Tibial nerve (tissue), 4 donors: ENCODE measurements at places on chromosomes 11 and 22.

- H3K4me1 ChIP-seq = peaks cover 34% of the 10 kb centered on the region
- no peak for DNase-seq
- peaks cover 77% of the 10 kb centered on the region for H3K27me3 ChIP-seq
These were observed 3.0 kb downstream of the RASSF10 start for GRCh38 chr11:13012056-13012661.

DNA sequence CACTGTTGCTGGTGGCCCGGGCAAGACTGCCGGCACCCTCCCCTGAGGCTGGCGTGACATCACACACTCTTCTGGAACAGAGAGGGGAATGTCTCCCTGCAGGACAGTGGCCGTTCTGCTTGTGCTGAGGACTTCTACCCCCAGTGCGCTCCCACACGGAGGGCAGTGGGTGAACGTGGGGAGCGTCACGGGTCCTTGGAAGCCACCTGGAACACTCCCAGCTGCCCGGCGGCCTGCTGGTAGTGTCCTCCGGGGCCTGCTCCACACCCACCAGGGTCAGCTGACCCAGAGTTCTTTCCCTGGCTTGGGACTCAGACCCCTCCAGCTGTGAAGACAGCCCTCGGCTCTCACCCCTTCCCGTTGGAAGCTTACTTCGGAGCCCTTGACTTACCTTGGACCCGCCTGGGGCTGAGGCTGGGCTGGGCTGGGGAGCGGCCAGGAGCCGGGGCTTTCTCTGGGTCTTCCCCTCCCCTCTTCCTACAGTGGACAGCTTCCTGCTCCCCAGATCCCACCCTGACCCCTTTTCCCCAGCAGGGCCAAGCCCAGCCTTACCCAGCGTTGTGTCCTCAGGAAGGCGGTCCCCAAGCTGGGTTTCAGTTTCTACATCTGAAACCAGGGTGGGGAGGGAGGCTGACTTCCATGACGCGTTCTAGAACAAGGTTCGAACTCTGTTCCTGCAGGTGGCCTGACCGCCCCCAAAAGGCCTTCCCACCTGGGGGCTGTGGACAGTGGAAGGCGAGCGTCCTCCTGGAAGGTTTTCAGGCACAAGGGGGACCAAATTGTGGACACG lies 14.8 kb upstream of the GAL start:
- H3K27ac ChIP-seq = no peak overlapping the region
- DNase-seq = no peak
- no peaks in the 10 kb centered on the region for H3K36me3 ChIP-seq
- peaks cover 21% of the 10 kb centered on the region for H3K27me3 ChIP-seq

DNA sequence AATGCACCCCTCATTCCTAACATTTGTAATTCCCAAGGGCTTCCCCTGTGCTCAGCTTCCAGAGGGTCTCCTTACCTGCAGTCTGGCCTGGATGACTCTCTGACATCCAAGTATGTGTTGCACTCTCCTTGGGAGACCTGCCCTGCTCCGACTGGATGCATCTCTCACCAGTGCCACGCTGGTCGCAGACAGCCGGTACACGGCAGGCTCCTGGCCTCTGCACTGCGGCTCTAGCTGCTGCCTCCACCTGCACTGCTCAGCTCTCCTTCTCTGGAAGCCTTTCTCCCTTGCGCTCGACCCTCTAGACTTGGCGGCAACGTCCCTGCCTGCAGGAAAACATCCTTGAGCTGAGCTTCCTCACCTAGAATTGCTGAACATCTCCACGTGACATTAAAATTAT lies 685.9 kb downstream of the BRD1 start:
- H3K36me3 ChIP-seq = no peaks in the 10 kb centered on the region
- no peaks in the 10 kb centered on the region for H3K4me1 ChIP-seq

DNA sequence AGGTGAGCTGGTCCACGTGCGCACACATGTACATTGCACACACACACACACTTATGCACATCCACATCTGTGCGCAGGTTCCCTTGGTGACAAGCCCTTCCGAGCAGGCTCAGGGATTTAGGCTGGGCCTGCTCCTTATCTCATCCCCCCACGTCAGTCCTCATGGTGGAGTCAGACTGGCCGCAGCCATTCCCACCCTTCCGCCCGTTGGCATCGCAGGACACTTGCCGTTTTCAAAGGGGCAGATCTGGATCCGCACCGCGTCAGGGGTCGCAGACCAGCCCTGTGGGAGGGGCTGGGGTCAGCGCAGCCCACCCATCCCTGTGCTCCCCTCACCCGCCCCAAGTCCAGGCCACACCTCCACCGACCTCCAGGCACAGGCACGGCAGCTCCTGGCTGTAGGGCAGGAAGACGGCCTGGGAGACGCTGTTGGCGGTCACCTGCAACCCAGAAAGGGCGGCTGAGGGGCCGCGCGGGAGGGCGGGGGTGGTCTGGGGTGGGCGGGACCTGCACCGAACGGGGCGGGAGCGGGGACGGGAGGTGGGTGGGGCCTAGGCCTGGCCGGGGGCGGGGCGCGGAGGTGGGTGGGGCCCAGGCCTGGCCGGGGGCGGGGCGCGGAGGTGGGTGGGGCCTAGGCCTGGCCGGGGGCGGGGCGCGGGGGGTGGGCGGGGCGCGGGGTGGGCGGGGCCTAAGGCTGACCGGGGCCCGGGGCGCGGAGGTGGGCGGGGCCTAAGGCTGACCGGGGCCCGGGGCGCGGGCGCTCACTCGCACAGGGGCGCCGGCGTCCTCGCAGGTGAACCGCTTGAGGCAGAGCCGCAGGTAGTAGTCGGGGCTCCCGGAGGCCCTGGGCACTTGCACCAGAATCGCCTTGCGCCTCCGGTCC lies 13.3 kb downstream of the IL17REL start:
- H3K4me1 ChIP-seq = no peaks in the 10 kb centered on the region
- H3K27ac ChIP-seq = no peak overlapping the region
- H3K27me3 ChIP-seq = peaks cover 37% of the 10 kb centered on the region
- no peak for DNase-seq
- no peak overlapping the region for H3K4me3 ChIP-seq
- H3K36me3 ChIP-seq = no peaks in the 10 kb centered on the region

GRCh38 chr22:45999379-45999971 lies 22.5 kb upstream of the WNT7B start:
- no peaks in the 10 kb centered on the region for H3K36me3 ChIP-seq
- peaks cover 47% of the 10 kb centered on the region for H3K4me1 ChIP-seq
- H3K27ac ChIP-seq = no peak overlapping the region
- no peaks in the 10 kb centered on the region for H3K27me3 ChIP-seq
- no peak overlapping the region for H3K4me3 ChIP-seq

GRCh38 chr11:35855671-35856070 lies 88.2 kb upstream of the LDLRAD3 start:
- H3K27me3 ChIP-seq = no peaks in the 10 kb centered on the region
- no peaks in the 10 kb centered on the region for H3K36me3 ChIP-seq
- DNase-seq = no peak
- H3K27ac ChIP-seq = no peak overlapping the region

GRCh38 chr11:13999704-14000103 lies 37.2 kb downstream of the SPON1 start:
- no peak for DNase-seq
- no peak overlapping the region for H3K4me3 ChIP-seq
- H3K36me3 ChIP-seq = no peaks in the 10 kb centered on the region

- H3K4me1 ChIP-seq = no peaks in the 10 kb centered on the region
- no peak overlapping the region for H3K4me3 ChIP-seq
- H3K27ac ChIP-seq = peak overlapping the region; percentile 28
- no peaks in the 10 kb centered on the region for H3K27me3 ChIP-seq
- no peak for DNase-seq
These were observed 48.0 kb downstream of the ENTHD1 start for GRCh38 chr22:39845529-39845928.

DNA sequence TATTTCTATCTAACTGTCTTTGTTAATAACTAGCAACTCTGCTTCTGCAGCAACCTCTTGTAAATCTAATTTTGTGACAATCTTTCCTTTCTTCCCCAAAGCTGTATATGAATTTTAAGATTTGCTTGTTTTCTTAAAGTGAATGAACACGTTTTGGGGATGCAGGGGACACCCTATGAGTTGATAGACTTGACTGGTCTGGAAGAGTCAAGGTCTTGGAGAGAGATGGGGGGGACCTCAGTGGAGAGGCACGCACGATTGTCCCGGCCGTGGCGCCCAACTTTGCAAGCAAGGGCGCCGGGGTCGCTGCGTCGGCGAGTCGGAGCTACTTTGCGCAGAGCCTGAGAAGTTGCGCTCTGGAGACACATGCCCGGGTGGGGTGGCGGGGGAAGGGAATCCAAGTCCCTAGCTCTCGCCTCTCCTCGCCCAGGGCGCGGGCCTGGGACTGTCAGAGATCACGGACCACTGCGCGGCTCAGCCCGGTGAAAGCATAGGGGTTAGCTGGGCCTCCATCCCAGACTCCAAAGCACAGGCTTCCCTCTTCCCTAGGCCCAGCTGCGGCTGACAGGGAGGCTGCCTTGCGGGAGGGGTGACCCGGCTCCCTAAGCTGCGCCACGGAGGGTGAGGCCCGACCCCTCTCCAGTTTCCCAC lies 854 bp downstream of the ABCC8 start:
- peaks cover 23% of the 10 kb centered on the region for H3K4me1 ChIP-seq
- H3K36me3 ChIP-seq = no peaks in the 10 kb centered on the region
- DNase-seq = no peak
- no peaks in the 10 kb centered on the region for H3K27me3 ChIP-seq
- H3K27ac ChIP-seq = no peak overlapping the region

GRCh38 chr22:47068626-47068996 lies 306.2 kb downstream of the TBC1D22A start:
- H3K4me1 ChIP-seq = no peaks in the 10 kb centered on the region
- H3K36me3 ChIP-seq = no peaks in the 10 kb centered on the region
- no peaks in the 10 kb centered on the region for H3K27me3 ChIP-seq
- no peak overlapping the region for H3K27ac ChIP-seq

DNA sequence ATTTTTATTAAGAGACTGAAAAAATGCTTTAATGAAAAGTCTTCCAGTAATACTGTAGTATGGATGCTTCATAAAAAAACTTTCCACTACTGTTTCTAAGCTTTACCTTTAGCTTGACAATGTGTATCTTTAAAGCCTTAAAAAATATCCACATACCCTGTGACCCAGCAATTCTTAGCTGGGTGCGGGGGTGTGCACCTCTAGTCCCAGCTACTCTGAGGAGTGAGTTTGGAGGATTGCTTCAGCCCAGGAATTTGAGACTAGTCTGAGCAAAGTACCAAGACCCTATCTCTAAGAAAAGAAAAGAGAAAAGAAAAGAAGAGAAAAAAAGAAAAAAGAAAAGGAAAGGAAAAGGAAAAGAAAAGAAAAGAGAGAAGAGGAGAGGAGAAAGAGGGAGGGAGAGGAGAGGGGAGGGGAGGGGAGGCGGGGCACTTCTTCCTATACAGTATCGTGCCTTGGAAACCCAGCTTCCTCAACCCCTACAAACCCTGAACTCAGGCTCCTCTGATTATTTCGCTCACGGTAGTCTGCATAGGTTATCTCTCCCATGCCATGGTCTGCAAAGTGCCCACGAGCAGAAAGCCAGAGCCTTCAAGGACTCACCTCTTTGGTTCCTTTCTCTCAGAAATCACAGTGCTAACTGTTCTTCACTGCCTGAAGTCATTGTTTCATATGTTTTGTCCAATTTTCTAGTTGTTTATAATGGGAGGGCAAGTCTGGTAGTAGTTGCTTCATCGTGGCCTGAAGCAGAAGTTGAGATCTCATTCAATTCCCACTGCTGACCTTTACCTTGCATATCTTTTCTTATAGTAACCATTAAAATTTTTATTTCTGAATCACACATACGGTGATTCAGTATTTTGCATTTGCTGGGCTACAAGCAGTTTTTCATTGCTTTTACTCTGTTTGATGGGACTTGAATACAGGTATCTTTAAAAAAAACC lies 82.2 kb downstream of the FAM83F start:
- H3K27me3 ChIP-seq = no peaks in the 10 kb centered on the region
- no peak for DNase-seq
- H3K36me3 ChIP-seq = no peaks in the 10 kb centered on the region
- peaks cover 27% of the 10 kb centered on the region for H3K4me1 ChIP-seq

DNA sequence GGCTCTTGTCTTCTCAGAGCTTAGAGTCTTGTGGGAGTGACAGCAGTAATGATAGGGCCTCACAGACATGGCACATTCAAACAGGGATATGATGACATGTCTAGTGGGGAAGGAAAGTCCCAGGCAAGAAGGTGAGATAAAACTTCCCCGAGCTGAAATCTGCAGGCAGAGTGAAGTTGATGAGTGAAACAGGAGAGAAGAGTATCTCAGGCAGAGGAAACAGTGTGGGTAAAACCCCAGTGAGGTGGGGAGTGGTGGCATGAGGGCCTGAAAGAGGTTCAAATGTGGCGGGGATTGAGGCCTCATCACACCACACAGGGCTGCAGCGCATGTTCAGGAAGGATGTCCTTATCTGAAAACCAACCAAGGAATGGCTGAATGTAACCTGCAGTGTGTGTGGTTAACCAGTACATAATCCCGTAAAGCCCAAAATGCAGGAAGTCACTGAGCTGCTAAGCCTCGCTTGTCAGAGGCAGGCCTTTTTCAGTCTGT lies 153.8 kb upstream of the E2F8 start:
- H3K4me1 ChIP-seq = peaks cover 4% of the 10 kb centered on the region
- DNase-seq = no peak
- H3K4me3 ChIP-seq = no peak overlapping the region
- no peaks in the 10 kb centered on the region for H3K36me3 ChIP-seq

DNA sequence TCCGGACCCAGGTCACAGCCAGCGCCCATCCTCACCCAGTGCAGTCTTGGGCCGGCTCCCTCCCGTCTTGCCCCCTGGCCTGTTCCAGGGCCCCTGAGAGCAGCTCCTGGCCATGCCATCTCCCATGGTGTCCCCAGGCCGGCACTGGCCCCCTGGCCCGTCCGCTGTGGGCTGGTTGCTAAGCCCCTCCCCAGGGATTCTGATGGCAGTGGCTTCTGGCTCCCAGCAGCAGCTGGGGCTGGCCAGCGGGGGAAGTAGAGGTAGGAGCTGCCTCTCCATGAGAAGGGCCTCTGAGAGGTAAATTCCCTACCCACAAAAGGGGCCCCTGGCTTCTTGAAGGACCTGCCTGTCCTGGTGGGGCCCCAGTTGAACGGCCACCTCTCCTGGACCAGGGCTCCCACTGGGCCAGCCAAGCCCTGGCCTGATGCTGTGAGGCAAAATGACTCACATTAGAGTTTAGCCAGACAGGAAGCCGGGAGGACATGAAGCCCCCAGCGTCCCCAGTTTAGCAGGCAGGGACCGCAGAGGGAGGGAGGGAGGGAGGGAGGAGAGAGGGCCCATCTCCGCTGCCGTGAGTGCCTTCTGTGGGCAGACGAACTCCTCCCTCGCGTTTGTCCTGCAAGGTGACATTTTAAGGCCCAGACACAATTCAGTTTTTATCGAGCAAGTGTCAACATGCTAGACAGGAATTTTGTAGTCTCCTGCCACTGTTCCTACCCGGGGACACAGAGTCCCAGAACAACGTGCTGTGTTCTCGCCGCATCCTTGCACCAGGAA lies 32.9 kb upstream of the GAL start:
- H3K4me3 ChIP-seq = no peak overlapping the region
- peaks cover 4% of the 10 kb centered on the region for H3K4me1 ChIP-seq
- no peak for DNase-seq
- H3K27me3 ChIP-seq = peaks cover 33% of the 10 kb centered on the region
- no peaks in the 10 kb centered on the region for H3K36me3 ChIP-seq
- no peak overlapping the region for H3K27ac ChIP-seq

GRCh38 chr11:88340366-88340935 lies 2.9 kb upstream of the CTSC start:
- H3K36me3 ChIP-seq = no peaks in the 10 kb centered on the region
- no peak for DNase-seq
- H3K4me1 ChIP-seq = peaks cover 6% of the 10 kb centered on the region
- H3K27me3 ChIP-seq = no peaks in the 10 kb centered on the region
